Smooth muscle cell of trachea (primary cell): ENCODE measurements at places on chromosomes 7 and 10. TPM values are rescaled to one million over a fixed set of nuclear protein-coding genes. Genes with fewer than 3 reads are reported as not detected.

Gene MTURN
- 18.9 and 20.2 TPM in 2 replicates for total RNA-seq

Gene PLXNA4
- total RNA-seq, result 1.9 and 3.6 TPM in 2 replicates

Gene PLEKHS1
- total RNA-seq, result under 0.01 TPM in 1 of 2 replicates, not detected in the other

Gene STOX1
- total RNA-seq, result 0.17 TPM in 1 of 2 replicates, not detected in the other
